Left ventricle myocardium superior (tissue), 1 donor: ENCODE measurements at places on chromosomes 13 and 19. TPM values are rescaled to one million over a fixed set of nuclear protein-coding genes. Genes with fewer than 3 reads are reported as not detected.
A peak's percentile ranks its signal among the peaks of the same experiment; 100 is the strongest.

The SLC17A7 gene
- 1.4 TPM for total RNA-seq

- no peak for DNase-seq
These were observed 78.6 kb upstream of the MAB21L1 start for GRCh38 chr13:35554972-35555623.

DNA sequence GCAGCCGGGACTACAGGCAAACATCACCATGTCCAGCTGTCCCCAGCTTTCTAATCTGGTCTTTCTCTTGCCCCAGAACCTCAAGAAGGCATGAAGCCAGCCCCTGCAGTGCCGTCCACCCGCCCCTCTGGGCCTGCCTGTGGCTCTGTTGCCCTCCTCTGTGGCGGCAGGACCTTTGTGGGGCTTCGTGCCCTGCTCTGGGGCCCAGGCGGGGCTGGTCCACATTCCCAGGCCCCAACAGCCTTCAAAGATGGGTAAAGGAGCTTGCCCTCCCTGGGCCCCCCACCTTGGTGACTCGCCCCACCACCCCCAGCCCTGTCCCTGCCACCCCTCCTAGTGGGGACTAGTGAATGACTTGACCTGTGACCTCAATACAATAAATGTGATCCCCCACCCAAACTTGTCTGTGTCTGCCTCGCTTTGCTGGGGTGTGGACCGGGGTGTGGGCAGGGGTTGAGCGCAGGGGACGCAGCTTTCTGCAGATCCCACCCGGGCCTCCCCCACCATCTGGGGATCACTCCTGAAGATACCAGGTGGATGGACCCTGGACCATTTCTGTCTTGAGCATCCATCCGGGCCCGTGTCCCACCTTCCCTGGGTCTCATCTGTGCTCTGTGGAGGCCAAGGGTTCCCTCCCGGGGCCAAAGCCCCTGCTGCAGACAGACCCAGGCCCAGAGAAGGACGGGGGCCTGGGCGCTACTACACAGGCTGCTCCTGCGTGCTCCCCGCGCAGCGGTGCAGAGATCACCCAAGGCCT is 15.3 kb downstream of the PRKCSH start:
- DNase-seq = no peak

- peak; percentile 62 for DNase-seq
These were observed 18.1 kb downstream of the N4BP2L1 start for GRCh38 chr13:32409561-32410421.

DNA sequence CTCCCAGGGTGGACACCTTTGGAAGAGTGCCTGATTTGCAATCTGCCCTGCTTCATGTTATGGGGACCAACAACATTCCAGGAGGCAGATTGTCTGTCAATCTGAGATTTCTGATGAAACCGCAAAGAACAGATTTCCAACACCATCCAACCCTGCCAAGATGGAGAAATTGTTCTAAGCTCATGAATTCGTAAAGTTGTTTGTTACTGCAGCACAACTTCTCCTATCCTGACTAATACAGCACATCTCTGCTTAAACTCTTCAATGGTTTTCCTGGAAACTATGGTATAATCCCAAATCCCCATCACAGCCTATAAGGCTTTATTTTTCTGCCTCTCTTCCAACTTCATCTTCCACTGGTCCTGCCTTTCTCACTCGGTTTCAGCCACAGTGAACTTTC is 210.3 kb upstream of the TSHZ3 start:
- no peak for DNase-seq
